Peyer's patch (tissue), 4 donors: ENCODE measurements at places on chromosomes 13 and 19.

DNA sequence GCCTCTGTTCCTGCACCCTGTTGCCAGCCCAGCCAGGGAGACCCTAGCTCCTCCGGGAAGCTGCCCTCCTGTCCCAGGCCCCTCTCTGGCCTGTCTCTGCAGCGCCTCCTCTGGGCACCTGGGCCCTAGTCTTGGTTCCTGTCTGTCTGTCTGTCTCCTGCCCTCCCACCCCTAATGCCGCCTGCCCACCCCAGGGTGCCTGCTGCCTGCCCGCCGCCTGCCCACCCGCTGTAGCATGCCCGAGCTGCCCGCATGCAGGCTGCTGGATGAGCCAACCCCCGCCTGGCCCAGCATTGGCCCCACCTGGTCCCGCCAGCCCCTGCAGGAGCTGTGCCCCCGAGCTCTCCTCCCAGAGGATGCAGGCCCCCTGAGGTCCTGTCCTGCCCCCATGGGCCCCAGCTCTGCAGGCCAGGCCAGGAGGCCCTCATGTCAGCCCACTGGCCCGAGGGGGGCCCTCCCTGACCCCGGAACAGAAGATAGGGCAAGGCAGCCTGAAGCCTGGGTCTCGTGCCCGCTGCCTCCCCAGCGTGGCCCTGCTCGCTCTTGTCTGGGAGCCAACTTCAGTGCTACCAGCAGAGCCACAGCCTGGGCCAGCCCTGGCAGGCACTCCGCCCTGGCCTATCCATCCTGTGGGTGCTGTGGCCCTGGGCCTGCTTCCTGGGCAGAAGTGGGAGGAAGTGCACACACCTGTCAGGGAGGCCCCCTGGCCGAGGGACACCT is 5.2 kb downstream of the MAP2K7 start:
- DNase-seq: peak; percentile 39

- no peak for DNase-seq
Observed at GRCh38 chr13:35475212-35475959, 1.1 kb downstream of the MAB21L1 start.

DNA sequence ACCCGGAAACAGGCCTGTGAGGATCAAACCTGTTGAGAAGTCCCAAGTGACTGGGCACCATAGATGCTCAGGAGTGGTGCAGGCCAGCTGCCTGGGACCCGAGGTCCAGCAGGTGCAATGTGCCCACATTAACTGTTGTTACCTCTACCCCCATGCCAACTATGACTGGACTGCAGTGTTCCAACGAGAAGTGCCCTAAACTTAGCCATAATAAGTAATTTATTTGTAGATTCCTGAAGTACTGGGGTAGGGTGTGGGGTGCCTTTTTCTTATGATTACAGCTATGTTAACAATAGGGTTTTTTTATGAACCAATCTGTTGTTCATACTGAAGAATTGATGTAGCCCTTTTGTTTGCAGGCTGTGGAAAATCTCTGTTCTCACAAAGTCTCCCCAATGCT is 9.2 kb downstream of the CUL4A start:
- DNase-seq: no peak

DNA sequence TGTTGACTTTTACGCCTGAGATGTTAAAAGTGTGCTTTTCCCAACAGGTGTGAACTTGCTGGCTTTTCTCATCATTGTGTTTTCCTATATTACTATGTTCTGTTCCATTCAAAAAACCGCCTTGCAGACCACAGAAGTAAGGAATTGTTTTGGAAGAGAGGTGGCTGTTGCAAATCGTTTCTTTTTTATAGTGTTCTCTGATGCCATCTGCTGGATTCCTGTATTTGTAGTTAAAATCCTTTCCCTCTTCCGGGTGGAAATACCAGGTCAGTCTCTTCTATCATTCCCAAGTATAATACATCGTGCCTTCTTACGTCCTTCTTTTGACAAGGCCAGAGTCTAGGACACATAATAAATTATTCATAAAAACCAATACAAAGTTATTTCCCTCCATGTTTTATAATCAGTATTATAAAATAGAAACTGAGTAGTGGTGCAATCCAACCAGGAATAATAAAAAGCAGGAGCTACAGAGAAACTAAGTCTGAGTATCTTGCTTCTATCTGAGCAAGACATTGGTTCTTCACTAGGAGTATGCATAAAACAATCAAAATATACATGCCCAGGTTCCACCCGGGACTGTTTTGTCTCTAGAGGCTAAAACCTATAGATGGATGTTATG is 57.9 kb downstream of the RXFP2 start:
- no peak for DNase-seq

DNA sequence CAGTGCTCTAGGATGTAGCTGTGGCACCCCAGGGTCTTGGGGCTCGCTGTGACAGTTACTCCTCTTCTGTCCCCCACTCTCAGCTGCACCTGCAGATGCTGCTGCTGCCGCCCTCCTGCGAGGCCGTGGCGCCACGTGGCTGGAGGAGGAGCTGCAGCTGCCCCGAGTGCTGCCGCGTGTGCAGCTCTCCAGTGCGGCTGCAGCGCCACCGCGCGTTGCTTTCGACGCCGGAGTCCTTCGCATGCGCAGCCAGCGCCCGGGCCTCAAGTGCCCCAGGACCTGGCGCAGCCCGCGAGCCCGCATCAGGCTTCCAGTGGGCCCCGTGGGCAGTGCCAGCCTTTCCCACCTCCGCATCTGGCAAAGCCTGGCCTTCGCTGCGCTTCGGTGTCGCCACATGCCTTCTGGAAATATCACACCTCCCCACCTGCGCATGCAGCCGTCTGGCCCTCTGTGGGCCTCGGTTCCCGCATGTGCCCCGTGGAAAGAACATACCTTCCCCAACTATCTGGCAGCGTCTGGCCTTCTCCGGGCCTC is 692 bp upstream of the ZNF580 start:
- peak; percentile 89 for DNase-seq

- no peak for DNase-seq
Observed at GRCh38 chr13:66781241-66781640, 448.9 kb downstream of the PCDH9 start.

DNA sequence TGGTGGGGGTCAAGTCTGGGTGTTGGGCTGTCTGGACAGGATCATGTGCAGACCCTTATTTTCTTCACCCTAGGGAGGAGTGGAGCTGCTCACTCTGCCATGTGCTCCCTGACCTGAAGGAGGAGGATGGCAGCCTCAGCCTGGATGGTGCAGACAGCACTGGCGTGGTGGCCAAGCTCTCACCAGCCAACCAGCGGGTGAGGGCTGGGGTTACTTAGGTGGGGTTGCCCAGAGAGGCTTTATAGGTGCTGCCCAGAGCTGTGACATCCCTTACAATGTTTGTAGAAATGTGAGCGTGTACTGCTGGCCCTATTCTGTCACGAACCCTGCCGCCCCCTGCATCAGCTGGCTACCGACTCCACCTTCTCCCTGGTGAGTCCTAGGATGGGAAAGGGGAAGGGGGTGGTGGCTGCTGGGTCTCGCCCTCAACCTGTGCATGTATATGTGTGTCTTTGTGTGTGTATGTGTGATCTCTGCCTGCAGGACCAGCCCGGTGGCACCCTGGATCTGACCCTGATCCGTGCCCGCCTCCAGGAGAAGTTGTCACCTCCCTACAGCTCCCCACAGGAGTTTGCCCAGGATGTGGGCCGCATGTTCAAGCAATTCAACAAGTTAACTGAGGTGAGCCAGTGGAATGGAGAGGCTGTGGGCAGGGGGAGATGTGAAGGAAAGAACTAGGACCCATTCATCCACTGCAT is 5.1 kb downstream of the CHMP2A start:
- no peak for DNase-seq

DNA sequence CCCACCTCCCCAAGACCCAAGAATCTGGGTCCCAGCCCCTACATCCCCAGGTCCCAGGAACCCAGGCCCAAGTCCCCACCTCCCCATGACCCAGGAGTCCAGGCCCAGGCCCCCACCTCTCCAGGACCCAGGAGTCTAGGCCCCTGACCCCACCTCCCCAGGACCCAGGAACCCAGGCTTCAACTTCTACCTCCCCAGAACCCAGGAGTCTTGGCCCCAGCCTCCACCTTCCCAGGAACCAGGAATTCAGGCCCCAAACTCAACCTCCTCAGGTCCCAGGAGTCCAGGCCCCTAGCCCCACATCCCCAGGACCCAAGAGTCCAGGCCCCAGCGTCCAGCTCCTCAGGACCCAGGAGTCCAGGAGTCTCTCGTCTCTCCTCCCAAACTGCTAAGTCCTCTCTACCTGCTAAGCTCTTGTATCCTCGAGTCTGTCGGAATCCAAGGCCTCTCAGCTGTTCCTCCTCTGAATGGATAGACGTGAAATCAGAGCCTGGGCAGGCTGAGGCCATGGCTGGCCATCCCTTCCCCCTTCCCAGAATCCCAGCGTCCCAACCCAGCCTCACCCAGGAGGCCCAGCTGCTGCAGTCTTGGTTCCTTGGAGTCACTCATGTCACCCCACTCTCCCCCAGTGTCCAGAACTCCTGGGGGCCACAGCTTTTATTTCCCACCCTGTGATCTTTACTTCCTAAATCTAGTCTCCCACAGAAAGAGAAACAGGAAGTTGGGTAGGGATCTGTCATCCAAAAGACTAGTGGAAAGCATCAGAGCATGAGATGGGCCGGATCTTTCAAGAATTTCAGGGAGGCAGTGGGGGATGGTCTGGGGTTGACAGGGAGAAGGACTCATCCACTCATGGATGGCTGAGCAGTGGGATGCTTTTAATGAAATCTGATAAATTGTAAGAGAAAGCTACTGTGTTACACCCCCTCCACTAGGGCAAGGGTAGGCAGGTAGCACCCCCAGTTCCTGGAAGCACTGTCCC is at the start of gene CD209:
TSS of gene CD209 (minus strand) at position 632 of the 982 bp plus-strand sequence. CDS start at position 609, 23 bp downstream.
- no peak for DNase-seq

DNA sequence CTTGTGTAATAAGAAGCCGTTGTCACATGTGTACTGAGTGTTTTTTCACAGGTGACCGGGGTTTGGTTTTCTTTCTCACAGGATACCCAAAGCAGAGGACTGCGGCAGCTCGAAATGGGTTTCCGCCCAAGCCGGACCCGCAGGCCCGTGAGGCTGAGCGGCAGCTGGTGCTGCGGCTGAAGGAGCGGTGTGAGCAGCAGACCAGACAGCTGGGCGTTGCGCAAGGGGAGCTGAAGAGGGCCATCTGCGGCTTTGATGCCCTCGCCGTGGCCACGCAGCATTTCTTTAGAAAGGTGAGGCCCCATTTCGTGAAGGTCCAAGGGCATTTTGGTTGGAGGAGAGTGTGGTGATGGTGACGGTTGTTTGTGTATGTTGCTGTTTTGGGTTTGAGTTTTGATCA is 236.3 kb downstream of the SLC7A1 start:
- no peak for DNase-seq

DNA sequence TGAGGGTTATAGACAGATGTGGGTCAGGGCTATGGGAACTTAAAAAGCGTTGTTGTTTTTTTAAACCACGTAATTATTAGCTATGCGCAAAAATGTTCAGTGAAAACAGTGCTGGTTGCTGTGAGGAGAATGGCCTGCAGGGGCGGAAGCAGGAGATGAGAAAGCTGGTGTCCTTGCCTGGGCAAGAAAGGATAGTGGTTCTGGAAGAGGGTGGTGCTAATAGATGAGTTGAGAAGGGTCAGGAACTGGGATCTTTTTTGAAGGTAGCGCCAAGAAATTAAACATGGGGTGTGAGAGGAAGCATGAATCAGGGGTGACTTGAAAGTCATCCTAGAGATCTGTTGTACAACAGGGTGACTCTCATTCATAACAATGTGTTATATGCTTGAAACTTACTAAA is 4.8 kb upstream of the SMG9 start:
- no peak for DNase-seq

DNA sequence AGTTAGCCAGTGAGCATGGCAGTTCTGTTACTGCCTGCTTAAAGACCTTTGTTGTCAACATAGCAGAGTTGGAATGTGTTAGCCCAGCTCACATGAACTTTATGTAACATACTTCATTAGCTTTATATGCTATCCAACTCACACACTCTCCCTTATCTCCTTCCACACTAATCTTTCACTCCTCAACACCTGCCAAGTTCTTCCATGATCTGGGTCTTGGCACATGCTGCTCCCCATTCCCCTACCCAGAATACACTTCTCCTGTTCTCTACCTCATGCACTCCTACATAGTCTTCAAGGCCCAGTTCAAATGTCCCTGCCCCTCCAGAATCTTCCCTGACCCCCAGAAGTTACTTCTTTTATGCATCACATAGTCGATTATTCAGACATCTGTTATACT is 179.3 kb downstream of the KATNAL1 start:
- DNase-seq: no peak

GRCh38 chr19:55488986-55489710 is 912 bp downstream of the SSC5D start:
- no peak for DNase-seq

GRCh38 chr19:20254121-20254520 is 87.1 kb downstream of the ZNF486 start:
- no peak for DNase-seq

- DNase-seq: no peak
Observed at GRCh38 chr19:29079356-29080032, 133.5 kb downstream of the UQCRFS1 start.

- peak; percentile 83 for DNase-seq
Observed at GRCh38 chr13:45280751-45281634, 60.0 kb downstream of the TPT1 start.

GRCh38 chr19:49362048-49362928 is at the start of gene TEAD2:
Gene TEAD2, minus strand, starts transcription at chr19:49362416. Its CDS starts 2,341 bp downstream, at chr19:49360075.
- DNase-seq: peak; percentile 62

DNA sequence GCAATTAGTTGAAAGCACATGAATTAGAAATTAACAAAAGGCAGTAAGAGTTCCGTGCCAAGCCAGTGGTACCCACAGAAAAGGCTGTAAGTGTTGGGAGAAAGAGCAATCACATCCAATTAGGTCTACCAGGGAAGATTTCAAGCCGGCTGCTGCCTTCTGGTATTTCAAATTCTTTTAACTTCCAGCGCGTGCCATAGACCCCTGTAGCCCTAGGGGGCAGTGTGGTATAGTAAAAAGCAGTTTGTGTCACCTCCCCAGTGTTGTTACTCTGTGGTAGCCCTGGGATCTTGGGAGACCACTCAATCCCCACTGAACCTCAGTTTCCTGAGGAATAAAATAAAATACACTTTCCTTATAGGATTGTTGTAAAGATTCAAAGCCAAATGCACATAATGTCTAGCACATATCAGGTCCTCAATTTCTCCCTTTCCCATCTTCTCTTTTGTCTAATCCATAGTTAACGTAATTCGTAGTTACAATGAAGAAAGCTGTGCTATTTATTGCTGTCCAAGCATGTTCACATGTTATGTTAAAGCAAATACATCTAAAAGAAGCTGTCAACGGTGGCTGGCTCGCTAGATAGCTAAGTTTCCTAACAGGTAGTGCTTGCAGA is 230.2 kb downstream of the TDRD3 start:
- DNase-seq: no peak

DNA sequence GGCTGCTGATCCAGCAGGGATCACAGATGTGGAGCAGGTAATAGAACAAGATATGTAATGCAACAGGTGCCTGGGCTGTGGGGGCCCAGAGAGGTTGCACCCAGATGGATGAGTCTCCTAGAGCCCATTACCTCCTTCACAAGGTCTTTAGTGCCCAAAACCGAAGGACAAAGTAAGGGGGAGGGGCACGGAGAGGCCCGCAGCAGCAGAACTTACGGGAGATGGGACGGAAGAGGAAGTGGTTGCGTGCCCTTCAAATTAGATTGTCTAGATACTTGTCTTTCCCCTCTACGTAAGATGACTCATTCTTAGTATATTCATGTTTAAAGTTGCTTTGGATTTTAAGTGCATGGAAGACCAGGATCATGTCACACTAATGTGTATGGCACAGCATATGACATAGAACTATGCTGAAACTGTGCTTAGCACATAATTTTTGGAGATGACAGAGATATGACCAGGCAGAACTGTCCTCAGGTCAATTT is 5.7 kb upstream of the MRPS31 start:
- DNase-seq: no peak

GRCh38 chr13:77896536-77896935 is 22.1 kb downstream of the EDNRB start:
- DNase-seq: no peak
